GM04503 (cell line): ENCODE measurements at places on chromosomes 7 and 10.
A peak's percentile ranks its signal among the peaks of the same experiment; 100 is the strongest.

- no peak for DNase-seq
Measured at GRCh38 chr10:47361293-47361692, 13.1 kb downstream of the RBP3 start.

- no peak for DNase-seq
Measured at GRCh38 chr7:2993868-2994267, 49.8 kb downstream of the CARD11 start.

DNA sequence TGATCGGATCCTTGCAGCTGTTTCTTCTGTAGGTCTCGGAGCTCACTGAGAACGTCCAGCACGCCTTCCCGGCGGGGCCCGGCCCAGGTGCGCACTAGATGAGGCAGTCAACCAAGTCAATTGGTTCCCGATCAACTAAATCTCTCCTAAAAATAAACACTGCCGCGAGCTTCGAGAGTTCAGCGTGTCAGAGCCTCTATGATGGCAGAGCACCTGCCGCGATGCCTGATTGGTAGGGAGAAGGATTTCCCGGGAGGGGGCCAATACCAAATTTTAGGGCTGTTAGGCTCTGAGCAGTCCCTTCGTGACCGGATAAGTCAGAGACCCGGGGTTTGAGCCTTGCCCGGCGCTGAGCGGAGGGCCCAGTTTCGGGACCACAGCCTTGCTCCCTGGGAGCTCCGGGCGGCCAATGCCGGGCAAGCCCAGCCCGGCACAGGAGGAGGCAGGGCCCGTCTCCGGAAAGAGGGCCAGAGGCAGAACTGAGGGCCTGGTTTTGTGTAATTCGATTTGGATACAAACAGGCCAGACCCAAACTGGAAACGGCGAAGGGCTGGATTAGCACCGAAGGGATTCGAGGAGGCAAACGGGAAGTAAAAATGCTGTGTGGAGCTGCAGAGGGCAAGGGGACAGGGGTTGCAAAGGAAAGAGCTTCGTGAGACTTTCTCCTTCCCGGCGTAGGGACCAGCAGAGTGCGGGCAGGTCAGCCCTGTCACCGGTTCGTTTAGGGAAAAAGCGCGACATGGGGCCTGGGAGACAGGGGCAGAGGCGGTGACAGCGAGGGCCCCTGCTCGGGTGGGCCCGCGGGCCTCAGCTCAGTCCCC lies 569 bp downstream of the SLC26A5 start:
- no peak for DNase-seq

DNA sequence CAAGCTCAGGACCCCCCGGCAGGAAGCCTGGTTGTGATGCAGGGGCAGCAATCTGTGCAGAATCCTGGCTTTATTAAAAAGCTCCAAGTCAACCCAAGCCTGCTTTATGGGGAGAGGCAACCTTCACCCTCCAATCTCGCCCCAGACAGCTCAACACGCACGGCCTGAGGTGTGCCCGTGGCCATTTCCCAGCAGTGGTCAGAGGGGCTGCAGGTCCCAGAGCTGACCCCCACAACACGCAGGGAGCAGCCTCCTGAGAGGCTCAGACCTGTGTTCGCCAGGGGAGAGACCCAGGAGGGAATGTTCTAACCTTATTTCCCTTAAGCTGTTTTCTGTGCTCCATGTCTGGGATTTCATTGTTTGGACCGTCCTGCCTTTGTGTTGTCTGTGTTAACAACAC lies 108.2 kb downstream of the CTBP2 start:
- DNase-seq: no peak

DNA sequence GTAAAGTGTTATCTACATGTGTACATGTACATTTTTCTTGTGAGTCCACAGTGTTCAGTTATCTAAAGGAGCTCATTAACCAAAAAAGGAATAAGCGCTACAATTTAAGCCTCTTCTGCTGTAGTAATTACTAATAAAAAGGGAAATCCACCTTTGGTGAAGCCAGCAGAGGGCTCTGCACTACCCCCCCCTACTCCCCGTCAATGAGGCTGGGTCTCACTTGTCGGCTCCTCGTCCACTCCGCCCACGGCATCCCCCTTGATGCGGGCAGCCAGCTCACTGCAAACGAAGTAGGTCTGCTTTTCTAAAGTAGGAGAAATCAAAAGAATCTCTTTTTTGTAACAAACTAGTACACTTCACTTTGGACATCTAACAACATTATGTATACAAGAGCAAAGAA lies 4.7 kb upstream of the WASHC2A start:
- DNase-seq: no peak

DNA sequence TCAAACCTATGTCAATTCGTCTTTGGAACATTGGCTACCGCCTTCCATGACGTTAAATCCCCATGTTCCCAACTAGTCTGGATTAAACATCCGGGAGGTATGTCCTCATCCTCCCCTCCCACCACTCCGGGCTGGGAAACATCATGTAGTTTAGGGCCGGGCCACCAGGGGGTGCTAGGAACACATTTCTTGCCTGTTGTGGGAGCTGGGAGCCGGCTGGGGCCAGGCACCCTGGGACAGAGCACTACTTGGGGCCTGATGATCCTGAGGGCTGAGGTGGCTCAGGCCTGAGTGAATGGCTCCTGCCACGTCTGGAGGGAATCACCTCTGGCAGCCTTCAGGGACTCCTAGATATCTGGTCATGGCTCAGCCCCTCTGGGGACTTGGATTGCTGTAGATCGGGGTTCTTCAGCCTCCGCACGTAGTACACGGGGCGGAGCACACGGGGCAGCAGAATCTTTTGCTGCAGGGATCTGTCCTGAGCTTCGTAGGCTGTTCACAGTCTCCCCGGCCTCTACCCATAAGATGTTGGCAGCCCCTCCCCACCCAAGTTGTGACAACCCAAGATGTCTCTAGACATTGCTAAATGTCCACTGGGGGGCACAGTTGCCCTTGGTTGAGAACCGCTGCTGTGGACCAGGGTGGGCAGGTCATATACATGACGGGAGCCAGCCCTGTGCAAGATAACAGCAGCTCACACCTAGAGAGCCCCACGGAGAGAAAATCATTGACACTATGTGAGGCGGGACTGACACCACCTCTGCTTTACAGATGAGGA lies 141.2 kb upstream of the ZNF716 start:
- DNase-seq: no peak

- DNase-seq: no peak
Measured at GRCh38 chr10:109961174-109962001, 38.1 kb upstream of the XPNPEP1 start.

GRCh38 chr7:5528071-5528814 lies 104.6 kb upstream of the TNRC18 start:
- DNase-seq: no peak

GRCh38 chr10:11875494-11876281 lies 52.5 kb downstream of the PROSER2 start:
- DNase-seq: peak; percentile 86

- no peak for DNase-seq
Measured at GRCh38 chr7:30196408-30196807, 61.6 kb downstream of the MTURN start.

GRCh38 chr10:96283756-96284155 lies 12.4 kb upstream of the BLNK start:
- DNase-seq: no peak

GRCh38 chr7:130048906-130049305 lies 2.3 kb downstream of the ZC3HC1 start:
- no peak for DNase-seq

GRCh38 chr10:13189961-13190360 lies 28.6 kb downstream of the MCM10 start:
- DNase-seq: no peak

DNA sequence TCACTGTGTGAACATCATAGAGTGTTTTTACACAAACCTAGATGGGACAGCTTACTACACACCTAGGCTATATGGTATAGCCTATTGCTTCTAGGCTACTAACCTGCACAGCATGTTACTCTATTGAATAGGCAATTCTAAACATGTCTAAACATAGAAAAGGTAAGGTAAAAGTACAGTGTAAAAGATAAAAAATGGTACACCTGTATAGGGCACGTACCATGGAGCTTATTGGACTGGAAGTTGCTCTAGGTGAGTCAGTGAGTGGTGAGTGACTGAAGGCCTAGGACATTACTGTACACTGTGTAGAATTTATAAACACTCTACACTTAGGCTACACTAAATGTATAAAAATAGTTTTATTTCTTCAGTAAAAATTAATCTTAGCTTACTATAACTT lies 182.0 kb upstream of the THSD7A start:
- DNase-seq: no peak

- DNase-seq: peak; percentile 17
Measured at GRCh38 chr7:27459021-27459730, 203.5 kb downstream of the HIBADH start.

GRCh38 chr7:4164556-4164955 lies 517.5 kb upstream of the FOXK1 start:
- no peak for DNase-seq

- no peak for DNase-seq
Measured at GRCh38 chr10:33422471-33423153, 88.1 kb upstream of the NRP1 start.

DNA sequence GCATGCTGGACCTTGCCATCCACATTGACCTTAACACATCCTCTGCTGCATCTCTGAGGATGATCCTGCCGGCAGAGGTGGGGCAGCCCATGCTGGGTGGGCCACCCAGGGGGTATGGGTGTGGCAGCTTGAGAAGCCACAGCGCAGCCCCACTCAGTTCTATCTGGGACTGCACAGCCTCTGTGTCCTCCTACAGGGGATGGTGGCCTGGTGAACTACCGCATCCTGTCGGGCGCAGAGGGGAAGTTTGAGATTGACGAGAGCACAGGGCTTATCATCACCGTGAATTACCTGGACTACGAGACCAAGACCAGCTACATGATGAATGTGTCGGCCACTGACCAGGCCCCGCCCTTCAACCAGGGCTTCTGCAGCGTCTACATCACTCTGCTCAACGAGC lies 12.2 kb upstream of the C10orf105 start:
- DNase-seq: no peak

- DNase-seq: no peak
Measured at GRCh38 chr10:54139819-54140428, 661.1 kb downstream of the PCDH15 start.

DNA sequence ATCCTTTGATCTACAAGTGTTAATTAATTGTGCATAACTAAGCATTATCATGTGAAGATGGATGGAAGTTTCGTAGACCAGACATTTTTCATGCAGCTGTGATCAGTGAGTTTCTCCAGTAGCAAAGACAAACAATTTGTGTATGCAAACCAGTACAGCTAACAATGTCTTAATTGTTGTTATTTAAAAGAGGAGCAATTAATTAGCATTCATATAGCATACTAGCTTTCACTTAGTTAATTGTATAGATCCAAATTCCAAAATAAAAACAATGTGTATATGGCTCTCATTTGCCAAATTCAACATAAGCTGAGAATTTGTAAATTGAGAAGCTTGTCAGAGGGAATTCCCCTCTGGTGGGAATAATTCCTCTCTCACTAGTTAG lies 22.6 kb upstream of the PRKCQ start:
- DNase-seq: no peak

GRCh38 chr7:26166684-26167266 lies 14.8 kb downstream of the NFE2L3 start:
- DNase-seq: no peak

- no peak for DNase-seq
Measured at GRCh38 chr10:131654471-131655087, 246.2 kb upstream of the PPP2R2D start.

GRCh38 chr7:30464231-30464671 lies 14.3 kb downstream of the NOD1 start:
- no peak for DNase-seq

DNA sequence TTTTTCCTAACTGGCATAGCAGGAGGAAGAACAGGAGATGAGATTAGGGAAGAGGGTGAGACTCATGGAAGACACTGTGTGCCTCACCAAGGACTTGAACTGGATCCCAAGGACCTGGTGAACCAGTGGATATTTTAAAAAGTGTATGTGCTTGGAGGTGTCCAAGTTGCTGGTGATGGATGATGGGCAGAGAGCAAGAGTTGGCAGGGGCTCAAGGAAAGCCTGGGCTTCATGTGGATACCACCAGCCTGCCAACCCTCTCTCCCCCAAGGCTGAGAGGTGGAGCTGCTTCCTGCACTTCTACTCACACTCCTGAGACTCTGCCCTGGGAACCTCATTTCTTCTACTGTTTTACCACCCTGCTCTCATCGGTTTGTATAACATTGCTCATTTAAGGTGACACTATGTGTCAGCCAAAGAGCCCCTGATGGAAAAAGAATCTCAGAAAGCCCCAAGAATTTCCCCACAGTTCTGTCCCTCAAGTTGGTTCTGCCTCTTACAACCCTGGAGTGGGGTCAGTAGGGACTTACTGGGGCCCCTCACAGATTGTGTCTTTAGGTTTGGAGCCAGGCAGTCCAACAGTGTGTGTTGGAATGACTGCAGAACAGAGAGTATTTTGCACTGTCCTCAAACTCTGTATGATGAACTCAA lies 56.2 kb upstream of the PDCD4 start:
- no peak for DNase-seq

DNA sequence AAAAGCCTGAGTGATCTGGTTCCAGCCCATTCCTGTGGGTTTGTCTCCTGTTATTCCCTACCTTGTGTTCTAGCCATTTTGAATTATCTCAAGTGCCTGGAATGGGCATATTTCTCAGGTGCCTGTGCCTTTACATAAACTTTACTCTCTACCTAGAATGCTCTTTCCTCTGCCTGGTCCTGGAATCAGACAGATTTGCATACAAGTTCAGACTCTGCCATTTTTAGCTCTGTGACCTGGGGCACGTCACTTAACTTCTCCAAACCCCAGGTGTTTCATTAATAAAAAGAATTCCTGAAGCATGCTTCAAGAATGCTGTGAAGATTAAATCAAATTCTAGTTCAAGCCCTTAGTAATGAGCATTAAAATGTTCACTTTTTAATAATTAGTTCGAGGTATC lies 7.8 kb downstream of the DCLRE1A start:
- DNase-seq: no peak

DNA sequence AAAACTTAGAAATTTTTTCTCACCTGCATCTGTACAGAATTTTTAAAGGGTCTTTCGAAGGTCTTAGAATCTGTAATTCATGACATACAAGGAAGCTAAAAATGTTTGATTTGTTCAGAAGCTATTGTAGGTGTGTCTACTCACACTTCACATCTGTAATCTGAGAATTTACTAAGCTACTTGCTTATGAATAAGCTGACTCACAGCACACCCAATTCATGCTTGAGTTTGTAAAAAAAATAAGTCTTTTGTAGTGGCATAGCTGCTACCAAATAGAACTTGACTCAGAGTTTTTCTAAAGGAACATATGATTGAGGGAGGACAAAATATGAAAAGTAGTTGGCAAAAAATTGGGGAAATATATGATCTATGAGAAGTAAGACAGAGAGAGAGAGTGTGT lies 12.7 kb upstream of the AGR2 start:
- peak; percentile 21 for DNase-seq

GRCh38 chr10:21264271-21264670 lies 261.2 kb downstream of the SKIDA1 start:
- no peak for DNase-seq
